ENCODE measurements at places on chromosomes 1 and 21.

- no peak for DNase-seq
These were observed 5.1 kb downstream of the MMEL1 start for GRCh38 chr1:2627746-2628145.

GRCh38 chr21:45266518-45267389 is 20.9 kb downstream of the POFUT2 start:
- DNase-seq, result no peak

DNA sequence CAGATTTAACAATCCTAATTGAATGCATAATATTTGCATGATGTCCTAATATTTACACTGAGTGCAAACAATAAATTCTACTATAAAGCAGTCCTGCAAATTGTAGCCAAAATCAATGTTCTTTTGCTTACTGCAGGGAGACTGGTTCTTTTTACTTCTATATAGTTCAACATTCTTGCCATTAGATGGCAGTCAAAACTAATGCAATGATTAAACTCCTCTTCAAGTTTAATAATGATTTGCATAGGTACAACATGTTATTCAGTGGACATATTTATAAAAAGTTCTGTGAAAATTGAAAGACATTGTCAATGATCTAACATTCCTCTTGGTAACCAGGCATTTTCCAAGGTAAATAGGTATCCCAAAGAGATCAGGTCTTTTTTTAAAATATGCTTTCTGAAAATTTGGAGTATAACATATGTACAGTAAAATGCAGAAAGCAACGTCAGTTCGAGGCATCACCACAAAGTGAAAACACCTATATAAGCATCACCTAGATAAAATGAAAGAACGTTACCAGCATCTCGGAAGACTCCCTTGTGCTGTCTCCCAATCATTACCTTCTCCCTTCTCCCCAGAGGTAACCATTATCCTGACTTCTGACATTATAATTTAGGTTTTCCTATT is 9.8 kb upstream of the FNBP1L start:
- peak; percentile 25 for DNase-seq

DNA sequence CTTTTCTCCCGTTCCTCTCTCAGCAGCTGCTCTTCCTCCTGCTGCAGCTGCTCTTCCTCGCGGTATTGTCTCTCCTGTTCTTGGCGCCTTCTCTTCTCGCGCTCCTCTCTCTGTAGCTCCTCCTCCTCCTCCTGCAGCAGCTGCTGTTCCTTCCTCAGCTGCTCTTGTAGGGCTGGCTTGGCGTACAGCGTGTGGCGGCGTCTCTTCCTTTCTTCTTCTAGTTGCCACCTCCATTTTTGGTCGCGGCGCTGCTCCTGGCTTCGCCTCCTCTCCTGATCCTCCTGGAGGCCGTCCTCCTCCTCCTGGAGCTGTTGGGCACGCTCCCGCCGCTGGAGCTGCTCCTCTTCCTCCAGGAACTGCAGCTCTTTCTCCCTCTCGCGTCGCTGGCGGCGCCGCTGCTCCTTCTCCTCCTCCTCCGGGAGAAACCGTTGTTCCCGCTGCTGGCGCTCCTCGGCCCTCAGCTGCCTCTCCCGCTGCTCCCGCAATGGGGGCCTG is 4.8 kb downstream of the TCHH start:
- peak; percentile 2 for DNase-seq

GRCh38 chr1:158153179-158153578 is 27.5 kb upstream of the CD1D start:
- no peak for DNase-seq

GRCh38 chr21:17903029-17903806 is 84.1 kb upstream of the C21orf91 start:
- peak; percentile 3 for DNase-seq

DNA sequence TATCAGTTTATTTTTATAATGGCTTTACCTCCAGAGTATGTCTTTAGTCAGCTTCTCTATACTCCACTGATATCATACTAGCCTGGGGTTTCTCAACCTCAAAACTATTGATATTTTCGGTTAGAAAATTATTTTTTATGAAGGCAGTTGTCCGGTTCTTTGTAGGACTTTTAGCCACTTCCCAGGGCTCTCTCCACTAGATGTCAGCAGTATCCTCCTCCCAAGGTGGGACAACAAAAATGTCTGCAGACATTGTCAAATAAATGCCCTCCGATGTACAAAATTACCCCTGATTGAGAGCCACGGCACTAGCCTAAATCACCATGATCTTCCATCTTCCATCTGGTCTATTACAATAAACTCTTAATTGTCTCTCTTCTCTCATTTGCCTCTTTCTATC is 4.1 kb upstream of the GRIK1 start:
- no peak for DNase-seq

- DNase-seq, result no peak
These were observed 24.4 kb downstream of the SZRD1 start for GRCh38 chr1:16391411-16391810.

DNA sequence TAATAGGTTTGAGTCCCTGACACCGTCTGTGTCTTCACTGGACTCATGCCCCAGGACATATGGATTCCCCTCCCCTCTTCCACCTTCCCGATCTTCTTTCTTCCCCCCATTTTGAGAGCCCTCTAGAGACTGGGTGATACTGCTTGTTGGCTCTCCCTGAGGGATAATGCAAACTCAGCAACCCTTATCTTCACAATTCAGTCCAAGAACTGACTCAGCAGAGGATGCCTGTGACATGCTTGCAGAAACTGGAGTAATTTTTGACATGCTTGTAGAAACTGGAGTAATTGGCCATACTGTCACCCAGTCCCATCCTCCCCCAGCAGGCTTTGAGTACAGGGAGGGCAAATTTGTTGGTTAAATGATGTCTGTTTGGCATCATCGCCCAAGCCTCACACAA is 127.6 kb upstream of the CTTNBP2NL start:
- no peak for DNase-seq

GRCh38 chr1:155322571-155322952 is 1.9 kb downstream of the RUSC1 start:
- no peak for DNase-seq

- no peak for DNase-seq
These were observed 157.8 kb downstream of the PCBP3 start for GRCh38 chr21:45801129-45801964.

- DNase-seq, result no peak
These were observed 8.2 kb downstream of the EXOC8 start for GRCh38 chr1:231329483-231329882.

- DNase-seq, result no peak
These were observed 282.3 kb downstream of the TTLL7 start for GRCh38 chr1:83716641-83717040.

GRCh38 chr1:10958614-10959013 is 53.8 kb upstream of the TARDBP start:
- no peak for DNase-seq

DNA sequence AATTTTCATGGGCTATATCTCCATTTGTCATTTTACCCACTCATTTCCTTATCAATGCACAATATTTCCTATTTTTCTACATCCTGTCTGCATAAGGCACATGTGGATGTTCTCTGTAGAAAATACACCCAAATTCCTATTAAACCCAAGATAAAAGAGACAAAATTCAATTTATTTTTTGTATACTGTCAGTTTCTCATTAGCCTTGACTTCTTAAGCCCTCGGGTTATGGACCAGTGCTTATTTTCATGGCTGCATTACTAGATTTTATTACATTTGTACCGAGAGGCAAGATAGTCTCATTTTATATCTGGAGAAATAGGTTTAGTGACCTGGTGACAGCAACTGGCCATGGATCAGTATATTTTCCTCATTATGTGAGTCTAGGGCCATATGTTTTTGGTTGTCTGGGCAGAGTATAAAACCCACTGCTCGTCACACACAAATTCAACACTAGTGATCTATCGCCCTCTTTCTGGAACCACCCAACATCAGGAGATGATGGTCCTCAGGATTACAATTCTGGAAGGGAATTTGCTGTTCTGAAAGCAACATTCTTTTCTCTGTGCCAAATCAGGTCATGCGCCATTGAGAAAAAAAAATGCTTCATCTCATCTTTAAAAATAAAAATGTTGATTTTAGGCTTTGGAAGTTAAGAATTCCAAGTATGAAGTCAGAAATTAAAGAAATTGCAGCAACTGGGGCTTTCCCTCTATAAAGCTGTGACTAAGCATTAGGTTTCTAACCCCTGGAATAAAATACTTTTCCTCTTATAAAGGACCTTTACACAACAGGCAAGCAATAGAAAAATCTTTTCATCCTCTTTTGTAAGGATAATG is 81.4 kb downstream of the ASTN1 start:
- DNase-seq, result peak; percentile 44

GRCh38 chr1:186429017-186429416 is 31.9 kb downstream of the PDC start:
- no peak for DNase-seq

DNA sequence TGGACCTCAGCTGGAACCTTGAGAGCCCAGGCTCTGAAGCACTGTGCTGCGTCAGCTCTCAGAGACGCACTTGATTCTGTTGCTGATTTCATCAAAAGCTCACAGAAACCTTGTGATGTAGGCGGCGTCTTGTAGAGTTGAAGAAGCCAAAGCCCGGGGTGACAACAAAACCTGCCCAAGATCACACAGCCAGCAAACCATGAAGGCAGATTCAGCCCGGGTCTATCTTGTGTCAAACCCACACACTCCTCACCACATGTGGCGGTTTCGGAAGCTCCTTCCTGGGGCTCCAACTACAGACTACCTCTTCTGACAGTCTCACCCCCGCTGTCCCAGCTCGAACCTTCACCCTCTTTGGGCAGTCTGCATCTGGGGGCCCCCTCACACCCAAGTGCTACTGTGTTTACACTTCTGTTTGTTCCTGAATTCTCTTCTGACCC is 50.4 kb downstream of the TENT5C start:
- DNase-seq, result no peak

DNA sequence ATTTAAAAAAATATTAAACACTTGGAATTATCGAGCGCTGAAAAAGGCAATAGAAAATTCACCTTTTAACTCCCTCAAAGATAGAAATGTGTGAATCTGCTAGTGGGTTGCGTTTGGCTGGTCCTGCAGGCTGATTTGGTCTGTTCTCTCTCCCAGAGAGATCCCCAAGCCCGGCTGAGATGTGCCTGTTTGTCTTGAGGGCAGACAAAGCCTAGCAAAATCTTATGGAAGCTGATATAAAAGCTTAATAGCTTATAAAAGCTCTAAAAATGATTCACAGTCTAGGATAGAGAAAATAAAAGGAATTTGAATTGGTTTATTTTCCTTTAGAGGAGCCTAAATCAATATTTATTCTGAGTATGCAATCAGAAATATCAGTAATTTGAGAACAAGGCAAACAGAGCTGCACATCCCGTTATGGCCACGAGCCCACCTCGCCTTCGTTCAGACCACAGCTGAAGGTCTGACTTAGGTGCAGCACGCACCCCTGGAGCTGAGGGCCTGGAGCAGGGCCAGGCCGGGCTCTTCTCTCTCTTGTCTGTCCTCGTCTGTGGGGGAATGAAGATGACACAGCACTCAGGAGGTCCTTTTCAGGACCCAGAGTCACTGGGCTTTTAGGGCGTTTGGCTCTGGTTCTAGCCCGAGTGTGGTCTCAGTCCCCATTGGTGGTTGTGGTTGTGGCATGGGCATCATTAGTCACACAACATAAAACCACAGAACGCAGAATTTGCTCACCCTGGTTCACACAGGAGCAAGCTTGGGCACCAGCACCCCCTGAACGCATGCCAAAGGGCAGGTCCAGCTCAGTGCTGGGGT is 18.6 kb downstream of the PDE9A start:
- no peak for DNase-seq

GRCh38 chr1:44689447-44689765 is 14.9 kb downstream of the ARMH1 start:
- no peak for DNase-seq

GRCh38 chr1:247210062-247210375 is 38.2 kb upstream of the ZNF124 start:
- DNase-seq, result no peak

Data from AG09309 (cell line).